ENCODE measurements at places on chromosomes 12 and 14. TPM values are rescaled to one million over a fixed set of nuclear protein-coding genes. Genes with fewer than 3 reads are reported as not detected.
A peak's percentile ranks its signal among the peaks of the same experiment; 100 is the strongest.

The DHH gene
- 2.6 TPM for total RNA-seq

GRCh38 chr12:4270831-4271716 is 2.5 kb upstream of the CCND2 start:
- H3K36me3 ChIP-seq = peaks cover under 1% of the 10 kb centered on the region
- peak overlapping the region; percentile 74 for H3K27ac ChIP-seq
- DNase-seq = peak; percentile 78
- H3K27me3 ChIP-seq = no peaks in the 10 kb centered on the region

The SMIM41 gene
- total RNA-seq = 2.2 TPM

The GYS2 gene
- not detected for total RNA-seq

The HOXC13 gene
- total RNA-seq = not detected

DNA sequence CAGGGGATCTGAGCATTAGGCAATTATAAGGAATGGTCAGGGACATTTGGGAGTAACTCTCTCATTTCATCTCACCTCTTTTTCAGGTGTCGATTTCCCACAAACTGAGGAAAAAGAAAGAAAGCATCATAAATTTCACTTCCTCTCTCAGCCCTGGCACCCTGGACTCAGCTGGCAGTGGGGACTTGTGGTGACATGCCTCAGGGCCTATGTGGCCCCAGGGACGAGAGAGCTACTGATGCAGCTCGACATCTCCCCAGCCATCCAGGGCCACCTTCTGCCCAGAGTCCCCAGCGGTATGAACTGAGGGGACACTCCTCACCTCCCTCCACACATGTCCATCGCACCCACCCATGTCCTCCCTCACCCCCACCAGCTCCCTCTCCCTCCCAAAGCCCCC is 11.7 kb downstream of the TNFRSF1A start:
- H3K27ac ChIP-seq = no peak overlapping the region
- H3K4me3 ChIP-seq = no peak overlapping the region
- H3K27me3 ChIP-seq = no peaks in the 10 kb centered on the region
- H3K4me1 ChIP-seq = peaks cover 6% of the 10 kb centered on the region
- peaks cover 63% of the 10 kb centered on the region for H3K36me3 ChIP-seq

The PRKD1 gene
- total RNA-seq = 17.2 TPM

The FGF23 gene
- total RNA-seq = not detected

GRCh38 chr14:61510736-61511557 is 184.4 kb upstream of the HIF1A start:
- H3K27me3 ChIP-seq = no peaks in the 10 kb centered on the region
- no peak overlapping the region for H3K4me3 ChIP-seq
- no peaks in the 10 kb centered on the region for H3K36me3 ChIP-seq
- DNase-seq = no peak

GRCh38 chr12:53060721-53061276 is 10.9 kb downstream of the TNS2 start:
- peak overlapping the region; percentile 43 for H3K27ac ChIP-seq
- DNase-seq = no peak
- no peak overlapping the region for H3K4me3 ChIP-seq
- peaks cover 20% of the 10 kb centered on the region for H3K4me1 ChIP-seq

The ETFBKMT gene
- 3.8 TPM for total RNA-seq

The SPTB gene
- 3.0 TPM for total RNA-seq

The NPAS3 gene
- total RNA-seq = 0.46 TPM

GRCh38 chr12:9651265-9651729 is 18.2 kb upstream of the CLEC2D start:
- H3K4me1 ChIP-seq = peaks cover 7% of the 10 kb centered on the region
- H3K36me3 ChIP-seq = peaks cover 14% of the 10 kb centered on the region
- DNase-seq = peak; percentile 5
- no peak overlapping the region for H3K4me3 ChIP-seq

The FAR2 gene
- 14.4 TPM for total RNA-seq

GRCh38 chr14:75297411-75298040 is 18.9 kb downstream of the FOS start:
- no peak overlapping the region for H3K4me3 ChIP-seq
- no peaks in the 10 kb centered on the region for H3K27me3 ChIP-seq
- peak overlapping the region; percentile 96 for H3K27ac ChIP-seq
- no peaks in the 10 kb centered on the region for H3K36me3 ChIP-seq
- peaks cover 3% of the 10 kb centered on the region for H3K4me1 ChIP-seq

The IL26 gene
- not detected for total RNA-seq

The KRT2 gene
- total RNA-seq = not detected

The ASIC1 gene
- 2.0 TPM for total RNA-seq

GRCh38 chr14:22747769-22748168 is 18.7 kb upstream of the OXA1L start:
- no peaks in the 10 kb centered on the region for H3K27me3 ChIP-seq
- no peaks in the 10 kb centered on the region for H3K4me1 ChIP-seq
- DNase-seq = no peak
- H3K4me3 ChIP-seq = no peak overlapping the region
